ENCODE measurements at places on chromosomes 16 and 17.

DNA sequence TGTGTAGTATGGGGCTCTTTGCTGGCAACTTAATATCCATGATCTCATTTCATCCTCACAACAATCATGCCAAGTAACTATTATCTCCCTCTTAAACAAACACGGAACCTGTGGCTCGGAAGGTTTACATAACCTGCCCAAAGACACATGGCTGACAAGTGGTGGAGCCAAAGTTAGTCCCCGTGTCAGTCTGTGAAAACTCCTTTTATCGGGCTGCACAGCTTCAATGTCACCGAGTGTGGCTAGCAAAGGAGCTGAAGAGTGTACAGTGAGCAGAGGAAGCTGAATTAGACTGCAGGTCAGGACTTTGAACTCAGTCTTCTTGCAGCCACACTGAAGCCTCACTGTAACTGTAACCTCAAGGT is 80.3 kb downstream of the PARN start:
- no peak for DNase-seq

DNA sequence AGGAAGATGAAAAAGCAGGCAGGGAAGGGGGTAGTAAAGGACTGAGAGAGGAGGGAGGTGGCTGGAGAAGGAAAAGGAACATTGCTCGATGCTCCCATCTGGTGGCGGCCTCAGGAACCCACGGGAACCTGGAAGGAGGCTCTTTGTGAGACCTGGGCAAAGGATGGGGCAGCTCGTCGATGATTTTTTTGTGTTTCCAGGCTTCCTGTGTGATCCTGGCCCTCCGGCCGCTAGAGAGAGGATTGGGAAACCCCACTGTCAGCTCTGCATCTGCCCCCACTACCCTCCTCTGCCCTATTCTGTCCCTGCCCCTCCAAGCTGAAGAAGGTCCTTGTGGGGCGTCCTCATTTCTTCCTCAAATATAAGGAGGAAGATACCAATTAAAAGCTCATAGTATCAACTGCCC is 6.6 kb downstream of the WFIKKN2 start:
- peak; percentile 25 for DNase-seq

- no peak for DNase-seq
Measured at GRCh38 chr16:62967163-62967562, 930.9 kb upstream of the CDH8 start.

DNA sequence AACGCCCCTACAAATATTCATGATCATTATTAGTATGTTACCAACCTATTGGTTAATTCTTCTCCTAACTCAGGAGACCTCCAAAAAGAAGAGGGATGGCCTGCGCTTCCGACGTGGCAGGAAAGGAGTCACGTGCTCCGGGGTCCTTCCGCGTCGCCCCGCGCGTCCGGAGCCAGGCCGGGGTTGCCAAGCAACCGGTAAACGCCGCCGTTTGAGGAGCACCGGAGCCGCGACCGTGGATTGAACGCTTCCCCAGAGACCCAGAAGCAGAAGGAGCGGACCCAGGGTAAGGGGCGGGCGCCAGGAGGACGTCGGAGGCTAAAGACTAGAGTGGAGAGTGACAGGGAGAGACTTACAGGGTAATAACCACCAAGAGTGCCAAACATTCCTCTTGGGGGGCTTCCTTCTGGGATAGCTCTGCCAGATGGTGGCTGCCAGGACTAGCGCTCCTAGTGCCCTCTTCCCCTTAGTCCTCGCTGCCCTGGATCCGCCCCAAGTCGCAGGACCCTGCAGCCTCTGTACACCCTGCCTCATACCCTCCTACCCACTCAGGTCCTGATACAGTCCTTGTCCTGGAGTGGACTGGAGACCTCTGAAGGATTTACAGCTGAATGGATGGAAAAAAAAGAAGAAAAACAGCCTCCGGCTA is at the start of gene DNAI2:
TSS of gene DNAI2 (plus strand) at position 175 of the 649 bp plus-strand sequence. CDS start 7,584 bp downstream, outside the sequence.
- DNase-seq = no peak

DNA sequence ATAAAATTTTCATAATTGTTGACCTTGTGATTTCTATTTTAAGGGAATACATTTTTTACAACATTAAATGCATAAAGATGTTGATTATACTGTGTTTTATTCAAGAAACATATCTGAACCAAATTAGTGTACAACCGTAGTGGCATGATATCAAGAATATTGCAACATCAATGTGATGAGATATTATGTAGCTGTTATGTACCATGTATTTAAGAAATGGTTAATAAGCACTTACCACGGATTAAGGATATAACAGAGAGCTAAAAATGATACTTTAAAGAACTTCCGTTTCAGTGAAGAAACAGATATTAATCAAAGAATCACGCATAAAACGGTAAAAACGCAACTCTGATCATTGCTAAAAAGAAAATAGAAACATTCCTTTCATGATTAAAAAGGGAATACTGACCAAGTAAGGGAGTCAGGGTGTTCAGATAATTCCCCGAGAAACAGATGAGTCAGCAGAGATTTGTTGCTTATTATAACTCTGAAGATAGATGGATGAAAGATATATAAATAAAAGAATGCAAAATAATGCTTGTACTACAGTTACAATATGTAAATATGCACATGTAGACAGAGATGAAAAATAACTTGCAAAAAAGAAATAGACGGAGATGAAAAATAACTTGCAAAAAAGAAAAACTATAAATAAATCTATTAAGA is 281.9 kb upstream of the MAF start:
- DNase-seq = no peak

DNA sequence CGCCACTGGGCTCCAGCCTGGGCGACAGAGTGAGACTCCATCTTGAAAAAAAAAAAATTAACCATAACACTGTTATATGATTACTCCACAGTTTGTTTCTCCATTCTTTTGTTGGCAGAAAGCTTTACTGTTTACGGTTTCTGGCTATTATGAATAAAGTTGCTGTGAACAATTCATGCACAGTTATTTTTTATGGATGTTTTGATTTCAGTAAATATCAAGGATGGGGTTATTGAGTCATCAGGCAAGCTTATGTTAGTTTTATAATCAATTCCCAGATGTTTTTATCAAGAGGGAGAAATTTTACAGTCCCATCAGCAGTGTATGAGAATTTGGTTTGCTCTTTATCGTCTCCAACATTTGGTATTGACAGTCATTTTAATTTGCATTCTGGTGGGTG is 67.9 kb downstream of the TAOK1 start:
- no peak for DNase-seq

DNA sequence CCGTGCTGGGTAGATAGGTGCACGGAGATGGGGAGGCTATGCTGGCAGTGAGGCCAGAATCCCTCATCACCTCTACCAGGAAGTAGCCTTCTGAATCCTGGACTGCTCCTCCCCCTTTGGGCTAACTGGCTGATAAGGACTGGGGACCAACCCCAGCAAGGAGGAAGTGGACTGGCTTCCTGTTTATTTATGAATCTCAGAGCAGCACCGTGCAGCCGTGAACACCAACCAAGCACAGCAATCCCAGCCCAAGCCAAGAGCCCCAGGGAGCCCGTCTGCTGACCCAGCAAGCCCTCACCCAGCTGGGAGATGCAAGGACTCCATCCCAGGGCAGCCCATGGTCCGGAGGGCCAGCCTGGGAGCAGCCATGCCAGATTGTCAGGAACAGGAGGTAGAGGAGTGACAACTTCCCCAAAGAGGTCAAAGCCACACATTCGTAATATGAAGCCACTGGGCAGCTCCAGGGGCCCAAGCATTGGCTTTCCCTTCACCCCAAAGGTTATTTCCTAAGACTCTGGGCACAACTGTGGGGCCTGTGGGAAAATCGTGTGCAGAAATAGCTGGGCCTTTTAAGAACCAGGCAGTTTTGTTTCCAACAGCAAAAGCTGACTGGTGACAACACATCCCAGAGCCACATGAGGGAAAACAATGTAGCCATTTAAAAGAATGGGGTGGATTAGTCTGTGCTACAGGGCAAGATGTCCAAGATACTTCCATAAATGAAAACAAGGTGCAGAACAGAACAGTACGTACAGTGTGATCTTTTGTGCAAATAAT is 23.9 kb downstream of the PHB1 start:
- DNase-seq = no peak

DNA sequence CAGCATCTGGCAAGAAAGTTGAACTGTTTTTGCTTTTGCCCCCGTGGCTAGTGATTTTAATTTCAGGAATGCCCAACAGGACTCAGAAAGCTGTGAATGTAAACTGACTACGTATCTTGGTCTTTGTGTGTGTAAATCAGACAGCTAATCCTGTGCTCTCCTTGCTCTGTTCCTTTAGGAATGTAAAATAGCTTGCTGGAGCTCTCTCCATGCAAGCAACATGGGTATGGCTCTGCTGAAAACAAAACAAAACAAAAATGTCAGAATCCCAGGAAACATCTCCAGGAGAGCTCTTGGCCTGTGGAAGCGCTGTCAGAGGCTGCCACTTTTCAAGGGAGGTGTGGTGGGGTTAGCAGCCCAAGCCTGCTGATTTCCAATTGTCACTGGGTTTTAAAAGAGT is 161.8 kb upstream of the NOG start:
- no peak for DNase-seq

DNA sequence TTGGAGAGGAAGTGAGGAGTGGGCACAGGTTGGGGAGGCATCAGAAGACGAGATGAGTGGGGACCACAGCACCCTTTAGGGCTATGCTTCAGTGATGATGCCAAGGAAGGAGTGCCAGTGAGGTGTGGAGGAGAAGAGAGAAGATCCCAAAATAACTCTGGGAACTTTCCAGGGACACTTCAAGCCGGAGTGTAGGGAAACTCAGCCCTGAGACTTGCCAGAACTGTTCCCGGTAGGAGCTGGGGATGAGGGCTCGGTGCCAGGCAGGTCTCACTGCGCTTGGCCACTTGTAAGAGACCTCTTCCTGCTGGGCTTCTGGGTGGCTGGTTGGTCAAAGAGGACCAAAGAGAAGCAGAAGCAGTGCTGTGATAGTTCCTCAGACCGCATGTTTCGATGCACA is 63.6 kb downstream of the SHISA6 start:
- no peak for DNase-seq

DNA sequence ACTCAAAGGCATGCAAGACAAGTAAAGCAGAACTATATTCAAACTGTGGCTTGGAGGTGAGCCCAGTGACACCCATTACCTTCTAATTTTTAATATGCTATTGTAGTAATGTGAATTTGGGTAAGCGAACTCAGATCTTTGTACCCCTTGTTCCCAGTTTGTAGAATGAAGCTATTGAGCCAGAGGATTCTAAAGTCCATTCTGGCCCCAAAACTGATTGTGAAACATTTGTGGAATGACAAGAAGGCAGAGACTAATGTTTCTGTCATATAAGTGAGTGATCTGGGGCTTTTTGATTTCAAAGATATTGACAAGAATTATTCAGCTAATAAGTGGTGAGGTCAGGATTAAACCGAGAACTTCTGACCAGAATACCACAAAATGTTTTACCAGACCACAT is 283.8 kb upstream of the CA10 start:
- no peak for DNase-seq

DNA sequence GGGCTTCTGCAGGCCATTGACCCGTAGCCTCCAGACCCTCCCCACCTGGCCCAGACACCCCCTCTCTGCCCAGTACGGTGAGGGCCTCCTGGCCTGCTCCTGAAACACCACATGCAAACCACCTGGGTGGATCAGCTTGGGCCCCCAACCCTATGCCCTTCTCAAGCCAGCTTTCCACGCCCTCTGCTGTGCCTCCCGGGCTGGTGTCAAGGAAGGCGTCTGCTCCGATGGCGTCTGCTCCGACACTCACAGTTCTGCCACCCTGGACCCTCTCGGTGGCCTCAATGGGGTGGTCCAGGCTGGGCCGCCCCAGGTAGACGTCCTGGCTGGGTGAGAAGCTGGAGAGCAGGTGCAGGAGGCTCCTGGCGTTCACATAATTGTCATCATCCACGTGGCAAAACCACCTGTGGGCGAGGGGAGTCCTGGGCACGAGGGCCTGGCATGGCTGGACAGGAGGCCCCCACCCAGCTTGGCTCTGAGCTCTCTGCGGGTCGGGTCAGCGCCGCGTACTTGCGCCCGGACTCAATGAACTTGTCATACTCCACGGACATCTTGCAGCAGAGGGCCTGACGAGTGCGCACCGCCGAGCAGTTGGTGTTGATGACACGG is 1.4 kb downstream of the RFNG start:
- no peak for DNase-seq

GRCh38 chr17:39222151-39222550 is 3.6 kb downstream of the STAC2 start:
- no peak for DNase-seq

GRCh38 chr16:20969386-20969785 is 68.8 kb downstream of the LYRM1 start:
- no peak for DNase-seq

- DNase-seq = no peak
Measured at GRCh38 chr17:8408371-8408770, 10.7 kb upstream of the RNF222 start.

- DNase-seq = peak; percentile 28
Measured at GRCh38 chr16:30609002-30609925, 925 bp downstream of the ZNF689 start.

DNA sequence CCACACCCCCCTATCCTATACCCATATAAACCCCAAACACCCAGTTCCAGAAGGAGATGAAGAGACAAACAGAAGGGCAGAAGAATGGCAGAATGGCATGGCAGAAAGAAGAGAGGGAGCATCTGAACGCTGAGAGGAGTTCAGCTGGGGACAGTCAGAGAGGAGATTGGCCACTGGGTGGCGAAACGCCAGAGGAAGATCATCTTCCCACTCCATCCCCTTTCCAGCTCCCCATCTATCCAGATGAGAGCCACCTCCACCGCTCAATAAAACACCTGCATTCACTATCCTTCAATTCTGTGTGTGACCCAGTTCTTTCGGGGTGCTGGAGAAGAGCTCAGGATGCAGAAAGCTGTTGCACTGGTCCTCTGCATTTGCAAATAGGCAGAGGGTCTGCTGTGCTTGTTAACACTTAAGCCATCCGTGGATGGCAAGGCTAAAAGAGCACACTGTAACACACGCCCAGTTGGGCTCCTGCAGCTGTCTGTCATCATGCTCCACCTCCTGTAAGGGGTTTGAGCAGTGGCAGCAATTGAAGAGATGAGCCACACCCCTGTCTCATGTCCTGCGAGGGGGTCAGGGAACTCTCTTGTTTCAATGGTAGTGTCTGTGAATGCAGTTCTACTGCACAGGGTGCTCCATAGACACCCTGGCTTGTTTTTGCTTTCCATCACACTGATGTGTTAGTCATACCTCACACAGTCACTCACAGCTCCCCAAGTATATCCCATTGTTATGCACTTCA is 1034.8 kb upstream of the RBFOX1 start:
- DNase-seq = no peak

- DNase-seq = no peak
Measured at GRCh38 chr17:77366206-77366557, 225.4 kb downstream of the SEC14L1 start.

GRCh38 chr17:81991684-81992305 is 14.4 kb downstream of the ASPSCR1 start:
- DNase-seq = no peak

DNA sequence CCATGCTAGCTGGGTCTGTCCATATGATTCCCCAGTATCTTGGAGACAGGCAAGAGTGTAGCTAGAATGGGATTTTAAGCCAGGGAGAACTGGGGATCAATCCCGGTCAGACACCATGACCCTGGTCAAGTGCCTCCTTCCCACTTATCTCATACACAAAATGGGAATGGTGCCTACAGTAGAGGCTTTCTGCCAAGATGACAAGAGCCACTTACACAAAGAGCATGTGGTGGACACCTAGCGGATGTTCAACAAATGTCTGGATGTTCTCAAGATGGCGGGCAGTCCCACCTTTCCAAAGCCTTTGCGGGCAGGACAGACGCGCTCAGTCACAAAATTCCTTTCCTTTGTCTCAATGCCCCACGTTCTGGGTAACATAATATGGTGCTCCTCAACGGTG is 57.3 kb downstream of the MAF start:
- DNase-seq = no peak

GRCh38 chr16:27969574-27969973 is 93.9 kb downstream of the GSG1L start:
- no peak for DNase-seq

Data from activated CD4-positive, alpha-beta T cell treated with anti-CD3 and anti-CD28 coated beads for 1 hour (primary cell).